ENCODE measurements at places on chromosomes 7 and 10. TPM values are rescaled to one million over a fixed set of nuclear protein-coding genes. Genes with fewer than 3 reads are reported as not detected.
A peak's percentile ranks its signal among the peaks of the same experiment; 100 is the strongest.

RBP3 gene
- not detected for polyA plus RNA-seq

- DNase-seq, result peak; percentile 27
Observed at GRCh38 chr10:101710059-101710695, 15.2 kb upstream of the FBXW4 start.

DNA sequence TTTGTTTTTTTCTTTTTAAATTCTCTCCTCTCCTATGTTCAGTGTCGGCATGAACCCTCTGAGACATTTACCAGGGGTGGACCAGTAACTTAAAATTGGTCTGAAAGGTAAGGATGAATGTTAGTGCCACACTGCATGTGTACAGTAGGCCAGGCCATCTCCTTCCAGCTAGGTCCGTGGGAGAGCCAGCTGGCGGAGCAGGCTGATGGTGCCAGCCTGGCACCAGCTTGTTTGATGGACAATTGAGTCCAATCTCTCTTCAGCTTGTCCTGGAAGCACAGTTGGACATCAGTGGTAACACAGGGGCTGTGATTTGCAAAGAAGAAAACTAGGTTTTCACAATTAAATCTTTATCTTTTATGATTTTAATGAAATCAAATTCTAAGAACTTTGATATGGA is 136.5 kb downstream of the CNNM2 start:
- no peak for DNase-seq

ANKRD61 gene
- 0.43 TPM for polyA plus RNA-seq

DNA sequence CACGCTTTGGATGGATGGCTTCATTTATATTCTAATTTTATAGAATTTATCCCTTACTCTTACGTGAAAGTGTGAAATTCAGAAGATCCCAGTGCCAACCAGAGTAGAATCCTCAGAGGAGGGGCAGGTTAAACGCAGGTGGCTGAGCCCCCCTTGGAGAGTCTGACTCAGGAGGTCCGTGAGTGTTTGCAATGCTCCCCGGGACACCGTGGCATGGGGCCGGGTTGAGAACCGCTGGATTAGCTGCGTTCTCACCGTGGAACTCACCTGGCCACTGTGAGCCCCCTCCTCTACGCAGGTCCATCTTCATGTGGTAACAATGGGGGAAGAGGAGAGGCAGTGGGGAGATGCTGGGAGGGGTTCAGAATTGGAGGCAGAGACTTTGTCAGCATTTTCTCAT is 638.0 kb upstream of the MKI67 start:
- DNase-seq, result no peak

GRCh38 chr10:14397066-14397465 is 66.3 kb upstream of the FRMD4A start:
- peak; percentile 100 for DNase-seq

DPYSL4 gene
- polyA plus RNA-seq, result 1.1 TPM
